ENCODE measurements at places on chromosomes 1 and 21.

- no peak for DNase-seq
Measured at GRCh38 chr21:26136671-26137070, 33.9 kb downstream of the APP start.

- DNase-seq, result no peak
Measured at GRCh38 chr1:42319128-42319851, 15.7 kb downstream of the FOXJ3 start.

DNA sequence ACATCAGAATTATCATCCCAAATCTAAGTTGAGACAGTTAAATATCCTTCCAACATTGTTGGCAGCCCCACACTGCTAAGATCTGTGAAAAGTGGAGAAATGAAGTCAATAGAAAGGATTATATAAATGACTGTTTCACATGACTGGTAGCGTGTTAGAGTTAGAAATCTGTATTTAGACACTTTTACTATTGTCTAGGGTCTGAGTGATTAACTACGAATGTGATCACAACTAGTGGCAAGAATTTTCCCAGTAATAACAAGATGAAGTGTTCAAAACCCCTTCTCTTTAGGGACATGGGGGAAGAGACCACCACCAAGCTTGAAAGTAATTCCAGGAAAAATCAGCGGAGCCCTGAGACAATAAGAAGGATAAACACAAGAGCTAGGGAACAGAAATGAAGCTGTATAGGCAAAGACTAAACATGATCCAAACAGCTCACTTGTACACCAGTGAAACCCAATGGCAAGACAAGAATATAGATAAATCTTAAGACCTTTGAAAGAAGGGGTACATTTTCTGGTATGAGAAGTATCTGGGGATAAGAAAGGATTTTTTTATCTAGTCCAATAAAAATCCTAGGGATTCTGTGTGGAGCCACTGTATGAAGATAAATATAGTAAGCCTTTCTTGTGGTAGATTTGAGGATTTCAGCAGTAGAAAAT lies 646.6 kb upstream of the USP24 start:
- DNase-seq, result no peak

GRCh38 chr1:3423896-3424611 lies 30.4 kb upstream of the ARHGEF16 start:
- no peak for DNase-seq

DNA sequence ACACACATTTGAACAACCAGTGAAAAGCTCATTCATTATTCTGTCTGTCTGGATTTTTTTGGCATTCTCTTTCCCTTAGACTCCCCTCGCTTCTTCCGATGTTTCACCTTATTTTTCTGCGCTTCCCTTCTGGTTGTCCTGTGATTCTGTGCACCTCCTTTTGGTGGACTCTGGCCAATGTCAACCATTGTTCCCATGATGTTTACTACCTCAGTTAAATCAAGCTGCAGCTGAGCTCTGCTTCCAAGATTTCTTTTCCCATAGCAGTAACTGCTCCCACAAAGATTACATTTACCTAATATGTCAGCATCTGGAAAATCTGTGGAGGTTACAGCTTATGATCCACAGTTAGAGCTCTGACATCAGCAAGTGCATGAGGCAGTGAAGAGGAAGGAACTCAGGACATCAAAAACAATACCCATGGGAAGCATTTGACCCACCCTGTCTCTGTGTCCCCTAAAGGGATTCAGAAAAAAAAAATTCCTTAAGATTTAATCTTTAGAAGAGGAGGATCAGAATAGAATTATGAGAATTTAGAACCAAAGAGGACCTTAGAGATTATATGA lies 69.9 kb upstream of the ADAMTS5 start:
- peak; percentile 46 for DNase-seq

GRCh38 chr1:167564612-167565270 lies 11.2 kb upstream of the CREG1 start:
- DNase-seq, result no peak

All from NCI-H2171 treated with DMSO at 0.1 percent for 48 hours (cell line).